ENCODE measurements at places on chromosomes 6 and 20.

DNA sequence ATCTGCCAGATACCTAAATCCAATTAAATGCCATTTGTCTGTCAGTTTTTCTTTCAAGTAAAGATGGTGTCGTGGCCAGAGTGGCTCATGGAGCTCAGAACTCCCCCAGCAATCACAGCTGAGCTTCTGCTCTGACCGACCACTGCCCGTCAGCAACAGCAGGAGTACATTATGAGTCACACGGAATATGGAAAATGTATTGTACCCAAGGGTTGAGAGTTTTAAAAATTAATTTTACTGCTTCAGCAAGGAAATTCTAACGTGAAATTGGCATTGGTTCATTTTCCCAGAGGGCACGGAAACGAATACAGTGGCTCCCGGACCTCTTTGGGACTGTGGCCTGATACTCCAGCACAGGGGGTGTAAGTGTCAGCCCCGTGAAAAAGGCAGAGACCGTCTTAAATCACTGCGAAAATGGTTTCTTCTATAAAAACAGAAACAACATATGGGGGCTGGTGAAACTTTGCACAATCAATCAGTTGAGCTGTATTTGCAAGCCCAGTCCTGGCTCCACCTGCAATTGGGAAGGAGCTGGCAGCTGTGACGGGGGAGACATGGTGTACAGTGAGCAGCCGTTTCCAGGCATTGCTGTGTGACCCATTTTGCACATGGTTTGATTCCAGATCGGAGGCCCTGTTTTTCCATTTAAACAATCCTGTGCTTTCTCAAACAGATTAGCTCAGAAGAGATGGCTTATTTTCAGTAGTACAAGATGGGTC is 12.8 kb downstream of the NPEPL1 start:
- DNase-seq, result no peak

GRCh38 chr20:36929290-36929689 is 22.2 kb downstream of the SAMHD1 start:
- no peak for DNase-seq

DNA sequence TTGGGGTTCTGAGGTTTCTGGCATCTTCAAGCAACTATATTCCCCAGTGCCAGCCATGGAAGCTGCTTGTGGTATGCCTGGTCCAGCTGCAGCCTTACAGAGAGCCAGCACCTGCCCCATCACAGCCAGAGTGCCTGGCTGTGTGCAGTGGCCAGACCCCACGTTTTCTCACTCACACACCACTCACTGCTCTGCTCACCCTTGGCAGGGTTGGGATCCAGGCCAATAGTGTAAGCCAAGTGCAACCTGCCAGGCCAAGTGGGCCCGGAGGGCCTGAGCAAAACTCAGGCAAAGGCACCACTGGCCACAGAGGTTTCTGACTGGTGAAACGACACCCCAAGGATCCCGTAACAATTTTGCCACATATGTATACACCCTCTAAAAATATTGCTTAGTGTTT is 67.9 kb upstream of the EYA4 start:
- DNase-seq, result no peak

DNA sequence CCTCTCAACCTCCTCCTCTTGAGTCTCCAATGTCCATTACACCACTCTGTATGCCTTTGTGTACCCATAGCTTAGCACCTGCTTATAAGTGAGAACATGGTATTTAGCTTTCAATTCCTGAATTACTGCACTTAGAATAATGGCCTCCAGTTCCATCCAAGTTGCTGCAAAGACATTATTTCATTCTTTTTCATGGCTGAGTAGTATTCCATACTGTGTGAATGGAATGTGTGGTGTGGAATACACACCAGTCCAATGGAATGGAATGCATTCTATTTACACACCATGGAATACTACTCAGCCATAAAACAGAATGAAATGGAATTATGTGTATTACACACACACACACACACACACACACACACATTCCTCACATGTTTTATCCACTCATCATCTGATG is 116.1 kb downstream of the BACH2 start:
- DNase-seq, result no peak

GRCh38 chr6:11900662-11901598 is 111.2 kb upstream of the HIVEP1 start:
- DNase-seq, result no peak

DNA sequence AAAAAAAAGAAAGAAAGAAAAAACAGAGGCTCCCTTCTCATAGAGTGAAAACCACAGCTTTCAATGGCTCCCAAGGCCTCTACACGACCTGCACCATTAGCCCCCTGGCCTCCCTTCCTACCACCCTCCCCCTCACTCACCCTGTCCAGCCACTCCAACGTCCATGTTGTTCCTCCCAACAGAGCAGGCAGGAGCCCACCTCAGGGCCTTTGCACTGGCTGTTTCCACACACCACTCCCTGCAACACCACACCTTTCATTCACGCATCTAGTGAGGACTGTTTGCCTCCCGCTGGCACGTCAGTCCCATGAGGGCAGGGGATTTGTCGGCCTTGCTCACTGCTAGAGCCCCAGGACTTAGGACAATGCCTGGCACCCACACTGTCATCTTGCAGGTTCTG is 39.5 kb downstream of the GRM4 start:
- no peak for DNase-seq

GRCh38 chr6:163513570-163514166 is 99.2 kb downstream of the QKI start:
- DNase-seq, result no peak

DNA sequence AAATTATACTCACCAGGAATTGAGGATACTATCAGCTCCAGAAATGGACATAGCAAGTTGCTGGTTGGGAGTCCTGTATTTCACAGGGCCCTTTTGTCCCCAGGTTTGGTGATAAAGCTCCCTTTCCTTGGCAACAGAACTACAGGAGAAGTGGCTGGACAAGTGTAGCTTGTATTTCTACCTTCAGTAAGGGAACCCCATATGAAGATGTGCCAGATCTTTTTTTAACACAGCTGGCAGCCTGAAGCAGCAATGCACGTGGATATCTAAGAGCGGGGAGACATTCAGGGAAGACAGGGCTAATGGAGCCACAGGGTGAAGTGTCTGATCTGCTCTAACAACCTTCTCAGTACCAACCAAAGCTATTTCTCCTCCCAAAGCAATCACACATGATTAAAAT is 373.9 kb upstream of the ID4 start:
- DNase-seq, result no peak

DNA sequence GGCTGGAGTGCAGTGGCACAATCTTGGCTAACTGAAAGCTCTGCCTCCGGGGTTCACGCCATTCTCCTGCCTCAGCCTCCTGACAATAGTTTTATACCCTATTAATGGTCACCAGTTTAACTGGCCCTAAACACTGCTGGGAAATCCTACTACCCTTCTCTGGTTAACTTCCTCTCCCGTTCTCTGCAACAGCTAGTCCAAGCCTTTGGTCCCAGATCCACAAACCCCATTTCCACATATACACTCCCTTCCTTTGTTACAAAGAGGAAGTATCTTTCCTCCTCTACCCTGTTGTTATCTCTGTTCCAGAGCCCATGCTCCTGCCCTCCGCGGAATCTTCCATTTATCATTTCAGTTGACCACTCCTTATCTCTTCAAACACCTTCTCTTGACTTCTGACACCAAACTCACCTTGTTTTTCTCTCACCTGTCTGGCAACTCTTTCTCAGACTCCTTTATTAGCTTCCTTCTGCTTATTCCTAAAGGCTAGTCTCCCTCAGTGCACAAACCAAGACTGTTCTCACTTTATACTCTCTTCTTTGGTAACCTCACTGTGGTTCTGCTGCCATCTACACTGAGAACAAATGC is 25.0 kb upstream of the TBC1D22B start:
- DNase-seq, result no peak

- no peak for DNase-seq
Observed at GRCh38 chr6:121971931-121972335, 427.5 kb upstream of the HSF2 start.

- no peak for DNase-seq
Observed at GRCh38 chr20:51767867-51768758, at the start of gene ATP9A. Gene ATP9A (minus strand): TSS chr20:51768390. CDS start chr20:51768369, 21 bp downstream.

DNA sequence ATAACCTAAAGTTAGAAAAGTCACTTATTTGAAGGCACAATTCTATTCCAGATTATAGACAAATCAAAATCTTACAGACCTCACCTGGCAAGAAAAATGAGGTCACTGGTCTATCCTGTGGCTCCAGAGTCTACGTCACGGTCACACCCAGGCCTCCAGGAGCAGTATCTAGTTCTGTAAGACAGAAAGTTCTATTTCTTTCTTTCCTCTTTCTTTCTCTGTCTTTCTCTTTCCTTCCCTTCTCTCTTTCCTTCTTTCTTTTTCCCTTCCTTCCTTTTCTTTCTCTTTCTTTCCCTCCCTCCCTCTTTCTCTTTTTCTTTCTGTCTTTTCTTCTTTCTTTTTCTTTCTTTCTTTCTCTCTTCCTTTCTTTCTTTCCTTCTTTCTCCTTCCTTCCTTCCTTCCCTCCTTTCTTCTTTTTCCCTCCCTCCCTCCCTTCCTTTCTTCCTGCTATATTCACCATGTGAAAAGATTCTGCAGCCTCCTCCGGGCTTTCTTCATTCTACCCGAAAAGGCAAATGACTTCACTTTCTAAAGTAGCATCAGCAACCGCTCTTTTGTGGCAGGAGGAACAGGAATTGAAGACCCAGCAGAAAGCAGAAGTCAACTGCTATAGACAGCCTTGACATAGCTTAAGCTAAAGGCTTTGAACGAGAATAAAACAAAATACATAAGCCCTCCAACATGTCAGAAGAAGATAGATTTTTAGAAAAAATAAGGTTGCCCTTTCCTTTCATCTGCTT is 83.9 kb upstream of the SIRPG start:
- no peak for DNase-seq

GRCh38 chr20:38180781-38181180 is 15.7 kb upstream of the TGM2 start:
- no peak for DNase-seq

GRCh38 chr6:24284006-24284405 is 73.9 kb downstream of the DCDC2 start:
- DNase-seq, result no peak

- no peak for DNase-seq
Observed at GRCh38 chr6:145960918-145961589, 3.1 kb downstream of the SHPRH start.

GRCh38 chr6:142183351-142183750 is 36.3 kb downstream of the VTA1 start:
- DNase-seq, result no peak

DNA sequence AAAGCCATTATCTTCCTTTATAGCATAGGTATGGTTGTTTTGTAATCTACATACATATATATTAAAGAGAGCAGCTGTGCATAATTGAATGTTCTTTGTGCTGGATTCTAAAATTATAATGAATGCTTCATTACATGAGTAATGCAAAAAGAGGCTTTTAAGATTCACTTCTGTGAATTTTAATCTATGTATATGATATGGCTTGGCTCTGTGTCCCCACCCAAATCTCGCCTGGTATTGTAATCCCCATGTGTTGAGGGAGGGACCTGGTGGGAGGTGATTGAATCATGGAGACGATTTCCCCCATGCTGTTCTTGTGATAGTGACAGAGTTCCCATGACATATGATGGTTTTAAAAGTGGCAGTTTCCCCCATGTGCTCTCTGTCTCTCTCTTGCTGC is 255.4 kb downstream of the GRM1 start:
- no peak for DNase-seq

- no peak for DNase-seq
Observed at GRCh38 chr6:30378290-30378937, 33.5 kb downstream of the RPP21 start.

GRCh38 chr20:49521356-49521755 is 38.9 kb upstream of the KCNB1 start:
- no peak for DNase-seq

DNA sequence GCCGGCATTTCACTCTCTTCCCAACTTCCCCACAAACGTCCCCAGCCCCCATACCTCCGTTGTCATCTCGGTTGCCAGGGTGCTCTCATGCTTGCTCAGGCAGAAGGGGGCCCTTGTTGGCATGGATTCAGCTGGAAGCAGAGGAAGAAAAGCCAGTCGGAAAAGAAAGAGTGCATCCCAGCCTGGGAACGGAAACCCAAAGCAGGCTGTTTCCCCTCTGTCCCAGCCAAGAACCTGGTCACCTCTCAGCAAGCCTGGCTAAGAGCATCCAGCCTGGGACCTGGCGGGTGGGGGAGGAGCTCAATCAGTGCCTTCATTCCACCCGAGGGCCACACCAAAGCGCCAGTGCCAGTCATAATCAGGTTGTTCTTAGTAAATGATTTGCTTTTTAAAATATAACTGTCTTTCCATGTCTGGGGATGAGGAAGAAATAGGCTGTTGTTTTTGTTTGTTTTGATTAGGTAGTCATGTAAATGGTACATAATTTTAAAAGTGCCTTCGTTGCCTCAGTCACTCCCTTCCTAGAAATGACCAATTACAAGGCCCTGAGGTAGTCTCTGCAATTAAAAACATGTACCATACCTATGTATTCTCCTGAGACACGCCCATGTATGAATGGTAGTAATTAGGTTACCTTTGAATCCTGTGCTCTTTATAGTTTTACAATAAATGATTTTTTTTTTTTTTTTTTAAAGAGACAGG is 21.1 kb downstream of the CHMP4B start:
- DNase-seq, result peak; percentile 55

DNA sequence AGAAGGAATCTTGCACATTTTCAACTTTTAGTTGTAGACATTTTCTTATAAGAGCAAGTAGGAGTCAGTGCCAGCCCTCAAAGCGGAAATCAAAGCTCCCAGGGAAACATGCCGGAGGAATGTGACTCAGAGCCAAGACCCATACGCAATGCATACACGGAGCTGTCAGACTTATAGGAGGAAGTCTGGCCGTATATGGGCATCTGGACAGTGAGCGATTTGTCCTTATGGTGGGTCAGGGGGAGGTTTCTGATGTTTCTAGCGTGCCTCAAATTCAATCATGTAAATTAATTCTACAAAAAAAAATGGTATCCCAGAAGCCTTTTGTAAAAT is 3.6 kb upstream of the CCN2 start:
- no peak for DNase-seq

GRCh38 chr20:39019805-39020325 is 57.7 kb downstream of the DHX35 start:
- DNase-seq, result no peak

- no peak for DNase-seq
Observed at GRCh38 chr6:3573670-3574069, 116.8 kb upstream of the SLC22A23 start.

DNA sequence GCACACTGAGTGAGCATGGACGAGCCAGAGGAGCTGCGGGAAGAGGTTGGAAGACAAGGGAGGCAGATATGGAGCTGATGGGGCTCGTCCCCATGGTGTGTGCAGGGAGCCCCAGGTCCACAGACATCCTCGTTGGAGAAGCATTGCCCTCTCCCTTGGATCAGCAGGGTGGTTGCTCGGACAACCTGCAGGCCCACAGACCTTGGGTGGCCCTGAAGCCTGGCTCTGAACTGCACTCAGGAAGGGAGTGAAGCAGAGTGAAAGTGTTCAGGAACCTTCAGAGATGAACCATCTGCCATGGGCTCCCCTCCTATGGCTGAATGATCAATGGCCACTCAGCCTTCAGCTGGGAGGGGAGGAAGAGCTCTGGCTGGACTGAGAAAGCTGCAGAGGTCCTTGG is 43.3 kb upstream of the LRFN2 start:
- DNase-seq, result no peak

DNA sequence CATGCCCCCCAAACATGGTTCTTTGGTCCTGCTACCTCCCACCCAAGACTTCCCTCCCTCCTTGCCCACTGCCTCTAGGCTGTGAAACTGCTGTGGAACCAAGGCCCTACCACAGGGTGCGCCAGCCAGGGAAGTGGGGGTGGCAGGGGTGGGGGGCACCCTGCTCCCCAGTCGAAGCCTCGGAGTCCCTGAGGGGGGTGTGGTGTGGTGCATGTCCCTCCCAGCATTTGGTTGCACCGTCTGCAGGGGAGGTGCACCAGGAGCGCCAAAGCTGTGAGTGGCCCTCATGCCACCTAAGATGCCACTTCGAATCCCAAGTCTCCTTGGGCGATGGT is 1.8 kb downstream of the RGS19 start:
- no peak for DNase-seq

GRCh38 chr6:166969390-166970002 is 13.1 kb upstream of the RNASET2 start:
- DNase-seq, result no peak

Data from putamen (tissue), 1 donor.